Karpas-422 (cell line): ENCODE measurements at places on chromosomes 12 and 14.

DNA sequence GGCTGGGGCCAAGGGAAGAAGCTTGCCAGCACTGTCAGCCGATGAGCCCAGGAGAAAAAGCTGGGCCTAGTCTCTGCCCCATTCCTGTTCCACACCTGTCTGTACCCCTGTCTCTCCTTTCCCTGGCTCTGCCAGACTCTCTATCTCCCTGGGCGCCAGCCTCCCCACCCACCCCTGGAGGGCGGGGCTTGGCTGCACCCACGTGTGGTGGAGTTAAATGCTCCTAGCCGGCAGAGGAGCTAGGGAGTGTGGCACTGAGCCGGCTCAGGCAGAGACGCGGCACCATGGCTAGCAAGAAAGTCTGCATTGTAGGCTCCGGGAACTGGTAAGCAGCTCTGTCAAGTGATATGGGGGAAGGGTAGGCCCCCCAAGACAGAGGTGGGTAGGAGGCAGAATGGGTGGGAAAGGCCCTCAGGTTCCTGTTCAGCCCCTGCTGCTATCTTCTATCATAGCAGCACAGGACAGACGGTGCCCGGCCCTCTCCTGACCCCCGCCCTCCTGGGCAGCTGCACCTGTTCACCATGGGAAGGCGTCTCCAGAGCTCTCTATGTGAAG is at the start of gene GPD1:
Gene GPD1, plus strand, starts transcription at position 242 of the 555 bp plus-strand sequence. Its CDS starts 43 bp downstream, at position 285.
- peak; percentile 69 for DNase-seq

GRCh38 chr12:109951751-109952150 is 44.4 kb downstream of the GIT2 start:
- DNase-seq = no peak

- DNase-seq = no peak
These were observed 35.6 kb downstream of the RIMBP2 start for GRCh38 chr12:130680451-130680990.

DNA sequence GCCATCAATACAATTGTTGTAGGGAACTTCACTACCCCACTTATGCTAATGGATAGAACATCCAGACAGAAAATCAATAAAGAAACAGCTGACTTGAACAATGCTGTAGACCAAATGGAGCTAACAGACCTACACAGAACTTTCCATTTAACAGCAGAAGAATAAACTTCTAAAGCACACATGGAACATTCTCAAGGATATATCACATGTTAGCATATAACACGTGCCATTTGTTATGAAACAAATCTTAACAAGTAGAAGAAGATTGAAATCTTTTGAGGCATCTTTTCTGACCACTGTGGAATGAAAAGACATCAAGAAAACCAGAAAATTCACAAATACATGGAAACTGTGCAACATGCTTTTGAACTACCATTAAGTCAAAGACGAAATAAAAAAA is 62.5 kb upstream of the RNU6-8 start:
- no peak for DNase-seq

DNA sequence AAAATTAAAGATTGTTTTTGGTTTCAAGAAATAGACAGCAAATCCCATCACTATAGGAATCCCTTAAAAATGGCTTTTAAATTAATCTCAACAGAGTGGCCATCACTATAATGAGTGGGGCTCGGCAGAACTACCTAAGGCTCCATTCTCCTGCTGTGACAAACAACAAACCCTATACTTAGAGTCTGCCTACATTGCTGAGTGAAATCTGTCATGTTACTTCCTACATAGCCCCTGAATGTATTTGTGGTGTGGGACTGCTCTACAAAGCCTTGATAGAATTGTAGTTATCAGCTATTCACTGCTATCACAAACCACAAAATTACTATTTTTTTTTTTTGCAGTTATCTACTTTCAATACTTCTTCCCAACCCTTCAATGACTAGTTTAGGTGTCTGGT is 538.7 kb upstream of the ATXN7L3B start:
- DNase-seq = no peak
